Dermis blood vessel endothelial cell (primary cell): ENCODE measurements at places on chromosomes 13 and 19. TPM values are rescaled to one million over a fixed set of nuclear protein-coding genes. Genes with fewer than 3 reads are reported as not detected.

The STOML3 gene
- not detected in 2 replicates for total RNA-seq

The TEAD2 gene
- total RNA-seq: 74.7 and 101 TPM in 2 replicates

The LRRC4B gene
- total RNA-seq: under 0.01 and 0.05 TPM in 2 replicates

DNA sequence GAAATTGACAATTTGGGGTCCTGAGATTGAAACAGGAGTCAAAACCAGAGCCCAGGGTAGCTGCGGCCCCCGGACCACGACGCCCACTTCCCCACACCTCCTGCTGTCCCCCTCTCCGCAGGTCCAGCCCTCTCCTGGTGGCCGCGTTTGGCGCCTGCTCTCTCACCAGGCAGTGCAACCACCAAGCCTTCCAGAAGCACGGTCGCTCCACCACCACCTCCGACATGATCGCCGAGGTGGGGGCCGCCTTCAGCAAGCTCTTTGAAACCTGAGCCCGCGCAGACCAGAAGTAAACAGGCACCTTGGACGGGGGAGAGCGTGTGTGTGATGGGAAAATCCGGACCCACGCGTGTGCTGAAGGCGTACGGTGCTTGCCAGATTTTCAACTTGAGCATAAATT lies 22.9 kb downstream of the NAXD start:
- DNase-seq: no peak

GRCh38 chr19:14502334-14503092 lies 6.6 kb upstream of the GIPC1 start:
- DNase-seq: no peak

DNA sequence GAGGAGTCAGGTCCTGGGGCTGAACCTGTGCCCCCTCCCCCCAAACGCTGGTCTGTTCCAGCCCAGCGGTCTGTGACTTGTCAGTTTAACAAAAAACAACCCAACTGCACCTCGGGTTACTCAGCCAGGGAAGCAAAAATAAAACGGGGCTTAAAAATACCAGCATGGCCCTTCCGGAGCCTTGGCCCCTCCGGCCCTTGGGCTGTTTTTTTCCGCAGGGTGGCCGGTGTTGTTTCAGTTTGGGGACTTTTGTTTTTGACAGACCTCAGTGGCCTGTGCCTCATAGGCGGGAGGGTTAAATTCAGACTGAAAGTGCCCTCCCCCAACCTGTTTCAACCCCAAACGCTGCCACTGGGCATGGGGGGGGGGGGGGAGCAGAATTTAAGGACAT lies 4.0 kb downstream of the TCF3 start:
- no peak for DNase-seq

DNA sequence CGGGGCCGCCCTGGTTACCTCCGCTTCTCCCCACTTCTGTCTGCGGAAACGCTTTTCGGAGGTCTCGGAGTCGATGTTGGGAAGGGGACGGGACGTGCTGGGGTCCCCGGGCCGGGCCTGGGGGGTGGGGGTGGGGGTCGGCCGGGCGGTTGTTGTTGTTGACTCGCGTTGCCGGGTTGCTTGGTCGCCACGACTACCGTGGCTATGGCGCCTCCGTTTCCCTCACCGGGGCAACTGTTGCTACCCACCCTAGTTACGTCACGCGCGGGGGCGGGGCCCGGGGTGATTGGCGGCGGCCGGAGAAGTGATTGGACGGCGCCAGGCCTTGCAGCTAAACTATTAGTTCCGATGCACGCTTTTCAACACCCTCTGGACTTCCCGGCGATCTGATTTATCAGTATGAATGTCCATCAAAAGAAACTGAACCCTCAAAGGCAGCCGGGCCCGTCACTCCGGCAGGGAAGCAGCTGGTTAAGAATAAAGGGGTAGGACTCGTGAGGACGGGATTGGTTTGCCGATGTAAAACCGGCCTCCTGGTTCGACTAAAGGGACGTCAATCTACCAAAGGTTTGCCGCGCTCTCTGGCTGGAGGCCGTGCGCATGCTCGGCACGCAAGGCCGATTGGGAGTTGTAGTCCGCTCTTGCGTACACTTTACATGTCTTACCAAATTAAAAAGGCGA lies at the start of gene RFX1:
Gene RFX1 (minus strand): TSS at position 236 of the 681 bp plus-strand sequence. CDS start 12,477 bp downstream, outside the sequence.
- peak; percentile 100 for DNase-seq

DNA sequence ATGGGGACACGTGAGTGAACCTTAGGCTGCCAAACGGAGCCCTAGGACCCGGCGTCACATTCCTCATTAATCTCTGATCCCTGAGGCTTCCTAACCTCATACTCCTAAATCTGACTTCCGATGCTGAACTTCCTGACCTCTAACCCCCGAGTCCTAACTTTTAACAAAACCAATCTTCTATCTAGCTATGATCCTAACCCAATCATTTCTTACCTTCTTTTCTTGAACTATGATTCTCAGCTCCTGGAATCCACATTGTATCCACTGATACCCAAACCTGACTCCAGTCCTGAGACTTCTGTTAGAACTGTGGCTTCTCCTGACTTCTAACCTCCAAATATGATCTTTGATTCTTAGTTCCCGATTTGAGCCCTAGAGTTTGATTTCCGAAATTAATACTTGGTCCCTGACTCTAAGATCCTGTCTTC lies 447 bp downstream of the NFKBIB start:
- peak; percentile 79 for DNase-seq

- DNase-seq: no peak
These were observed 14.4 kb upstream of the SYCN start for GRCh38 chr19:39218230-39219007.

GRCh38 chr19:18815673-18816072 lies 16.1 kb upstream of the UPF1 start:
- DNase-seq: no peak

- DNase-seq: no peak
These were observed 6.1 kb downstream of the LGALS14 start for GRCh38 chr19:39710333-39710890.
